ENCODE measurements at places on chromosomes 1 and 21.

DNA sequence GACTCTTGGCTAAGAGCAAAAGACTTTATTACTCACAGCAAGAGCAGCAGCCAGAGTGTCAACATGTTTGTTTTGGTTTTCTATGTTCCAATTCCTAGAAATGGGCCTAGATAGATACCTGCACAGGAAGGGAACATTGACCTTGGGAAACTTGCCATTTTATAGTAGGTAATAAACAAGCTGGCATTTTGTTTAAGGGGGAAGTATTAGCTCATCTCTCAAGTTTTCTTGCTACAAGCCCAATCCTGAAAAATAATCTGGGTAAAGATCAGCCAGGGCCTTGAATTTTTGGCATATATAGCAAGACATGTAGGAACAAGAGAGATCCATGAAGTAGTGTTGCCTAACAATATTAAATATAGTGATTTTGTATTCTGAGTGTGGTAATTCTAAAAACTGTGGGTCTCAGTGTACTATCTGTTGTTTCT lies 51.4 kb upstream of the RGL1 start:
- DNase-seq = no peak

- DNase-seq = no peak
Observed at GRCh38 chr1:198612471-198613260, 26.2 kb upstream of the PTPRC start.

DNA sequence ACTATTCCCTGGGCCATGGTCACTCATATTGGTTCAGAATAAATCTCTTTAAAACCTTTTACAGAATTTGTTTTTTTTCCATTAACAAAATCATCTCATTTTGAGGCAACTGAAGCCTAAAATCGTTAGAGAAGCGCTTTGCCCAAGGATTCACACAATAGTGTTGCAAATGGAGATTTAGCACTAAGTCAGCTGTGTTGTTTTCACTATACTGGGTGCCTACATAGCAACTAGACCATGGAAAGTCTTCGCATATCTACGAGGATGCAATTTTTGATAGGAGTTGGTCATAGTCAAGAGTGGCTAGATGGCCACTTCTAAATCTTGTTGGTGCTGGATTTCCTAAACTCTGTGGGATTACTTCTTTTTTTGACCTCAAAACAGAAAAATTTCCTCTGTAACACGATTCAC lies 530 bp upstream of the TIPRL start:
- DNase-seq = no peak

GRCh38 chr1:147624011-147624410 lies 46.3 kb downstream of the ACP6 start:
- no peak for DNase-seq

- no peak for DNase-seq
Observed at GRCh38 chr1:15477646-15478212, 1.8 kb downstream of the CELA2B start.

DNA sequence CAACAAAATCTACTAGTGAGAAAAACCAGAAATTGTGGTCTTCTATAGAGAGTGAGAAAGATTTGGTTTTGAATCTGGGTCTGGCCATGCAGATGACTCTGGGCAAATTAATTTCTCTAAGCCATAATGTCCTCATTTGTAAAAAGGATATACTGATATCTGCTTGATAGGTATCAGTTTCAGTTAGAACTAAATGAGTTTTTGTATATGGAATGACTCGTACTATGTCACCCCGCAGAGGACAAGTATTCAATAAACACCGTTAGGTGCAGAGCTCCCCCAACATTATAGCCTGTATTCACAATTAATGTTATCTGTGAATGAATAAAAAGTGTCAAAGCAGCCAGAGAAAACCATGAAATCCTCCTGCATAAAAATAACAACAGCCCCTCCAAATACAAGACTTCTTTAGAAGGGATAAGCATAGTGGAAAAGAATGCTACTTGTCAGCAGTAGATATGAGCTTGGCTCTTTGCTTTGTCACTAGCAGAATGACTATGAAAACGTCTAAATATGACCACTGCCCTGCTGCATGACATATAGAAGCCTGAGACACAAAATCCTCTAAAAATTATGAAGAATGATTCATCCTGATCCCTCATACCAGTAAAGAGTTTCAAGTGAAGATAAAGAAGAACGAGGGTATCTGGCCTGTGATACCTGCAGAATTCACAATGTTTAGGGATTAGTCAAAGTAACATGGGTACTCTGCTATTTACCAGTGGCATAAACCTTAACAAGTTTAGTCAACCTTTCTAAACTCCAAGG lies 17.8 kb downstream of the SCAF4 start:
- DNase-seq = no peak

All from activated naive CD8-positive, alpha-beta T cell treated with anti-CD3 and anti-CD28 coated beads, Interleukin-2, amount 50 U/mL, for 24 hours (primary cell).